ENCODE measurements at places on chromosomes 7 and 10.

- peak; percentile 2 for DNase-seq
These were observed 491 bp upstream of the AKAP9 start for GRCh38 chr7:91940171-91940570.

DNA sequence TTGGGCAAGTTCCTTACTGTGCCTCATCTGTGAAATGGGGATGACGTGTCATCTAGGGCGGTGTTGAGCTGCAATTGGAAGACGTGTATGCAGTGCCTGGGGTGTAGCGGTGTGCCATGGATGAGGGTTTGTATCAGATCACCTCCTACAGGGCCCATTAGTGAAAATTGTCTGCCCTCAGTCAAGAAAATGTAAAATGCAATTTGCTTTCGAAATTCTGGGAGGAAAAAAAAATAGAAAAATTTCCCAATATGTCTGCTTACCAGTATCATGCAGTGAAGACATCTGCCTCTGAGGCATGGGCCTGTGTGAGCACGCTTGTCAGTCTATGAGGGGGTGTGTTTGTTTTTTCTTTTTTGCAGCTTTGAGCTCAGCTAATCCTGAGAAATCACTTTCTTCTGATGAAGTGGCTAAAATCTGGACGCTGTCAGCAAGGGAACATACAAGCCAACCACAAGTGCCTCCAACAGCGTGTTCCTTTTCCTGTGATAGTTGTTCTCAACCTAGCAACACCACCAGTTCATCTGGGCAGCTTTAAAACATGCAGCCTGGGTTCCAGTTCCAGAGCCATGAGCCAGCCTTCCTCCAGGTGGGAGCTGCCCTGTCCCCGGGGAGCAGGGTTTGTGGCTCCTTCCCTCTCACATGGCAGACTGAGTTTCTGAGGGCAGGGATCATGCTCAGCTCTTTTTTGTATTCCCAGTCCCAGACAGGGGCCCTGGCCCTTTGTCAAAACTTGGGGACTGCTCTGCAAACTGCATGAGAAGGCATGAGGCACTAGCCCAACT lies 10.3 kb downstream of the FAM241B start:
- DNase-seq: no peak

DNA sequence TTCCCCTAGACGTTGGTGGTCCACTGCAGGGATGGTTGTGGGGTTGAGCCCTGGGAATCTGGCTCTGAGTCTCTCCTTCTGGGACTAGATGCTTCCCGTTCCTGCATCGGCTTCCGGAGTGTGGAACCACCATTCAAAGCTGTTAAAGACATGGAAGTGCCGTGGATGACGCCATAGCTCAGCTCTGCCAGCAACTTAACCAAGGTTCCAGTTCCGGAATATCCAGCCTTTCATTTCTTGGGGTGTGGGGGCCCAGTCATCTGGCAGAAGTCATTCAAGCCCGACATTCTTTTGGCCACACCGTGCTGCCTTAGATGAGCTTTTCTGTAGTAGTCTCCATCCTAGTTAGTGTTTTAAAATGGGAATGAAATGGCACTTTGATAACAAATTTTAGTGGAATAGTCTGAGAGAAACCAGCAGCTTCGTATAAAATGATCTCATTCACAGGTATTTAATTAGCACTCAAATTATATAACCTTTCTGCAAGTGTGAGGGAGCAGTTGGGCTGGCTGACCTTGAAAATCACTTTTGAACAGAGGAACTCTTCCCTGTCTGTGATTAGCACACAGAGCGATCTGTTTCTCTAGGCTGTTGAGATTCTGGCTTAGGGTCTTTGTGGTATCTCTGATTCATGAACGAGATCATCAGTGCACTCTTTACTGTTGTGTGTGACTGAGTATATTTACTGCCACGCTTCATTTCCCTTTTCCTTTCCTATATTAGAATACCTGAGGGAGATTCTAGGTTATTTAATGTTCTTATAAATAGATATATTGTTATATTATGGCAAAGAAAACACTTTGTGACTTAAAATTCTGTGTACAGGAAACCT lies 19.9 kb downstream of the LMTK2 start:
- DNase-seq: no peak

- DNase-seq: no peak
These were observed 101.2 kb downstream of the GRID1 start for GRCh38 chr10:86265236-86265894.

GRCh38 chr7:37930226-37930948 lies 9.9 kb downstream of the EPDR1 start:
- no peak for DNase-seq

- no peak for DNase-seq
These were observed 1078.0 kb downstream of the LRMDA start for GRCh38 chr10:76509446-76509845.

Measured in stimulated activated CD4-positive, alpha-beta T cell treated with anti-CD3 and anti-CD28 coated beads, TNF-alpha, amount 100 ng/mL, for 1 hour (primary cell).